ENCODE measurements at places on chromosomes 13 and 19. TPM values are rescaled to one million over a fixed set of nuclear protein-coding genes. Genes with fewer than 3 reads are reported as not detected.

Gene GTF3A
- total RNA-seq, result 170 TPM

Gene GAPDHS
- total RNA-seq, result not detected

Gene KLF1
- total RNA-seq, result not detected

Gene NOTCH3
- 31.5 TPM for total RNA-seq

Gene FBXL12
- total RNA-seq, result 21.1 TPM

DNA sequence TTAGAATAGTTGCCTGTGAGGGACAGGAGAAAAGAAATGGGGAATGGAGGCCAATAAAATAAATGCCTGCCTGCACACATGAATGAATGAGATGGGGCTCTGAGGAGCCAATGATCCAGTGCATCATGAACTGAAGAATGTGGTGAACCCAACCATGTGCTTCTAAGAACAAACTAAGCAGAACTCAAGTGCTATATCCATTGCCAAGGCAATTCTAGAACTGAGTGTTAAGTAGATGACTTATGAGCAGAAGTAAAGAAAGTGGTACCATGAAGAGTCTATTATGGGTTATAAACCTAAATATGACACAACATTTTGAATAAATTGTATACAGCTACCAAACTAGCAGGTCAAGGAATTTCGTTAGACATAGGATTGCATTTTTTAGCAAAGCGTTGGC, 186.1 kb downstream of the KATNAL1 start:
- DNase-seq, result no peak

All from omental fat pad (tissue), 4 donors.